Nephron progenitor cell (in vitro differentiated cells): ENCODE measurements at places on chromosomes 4 and X.

- DNase-seq = no peak
Measured at GRCh38 chrX:132033166-132033565, 10.1 kb downstream of the STK26 start.

DNA sequence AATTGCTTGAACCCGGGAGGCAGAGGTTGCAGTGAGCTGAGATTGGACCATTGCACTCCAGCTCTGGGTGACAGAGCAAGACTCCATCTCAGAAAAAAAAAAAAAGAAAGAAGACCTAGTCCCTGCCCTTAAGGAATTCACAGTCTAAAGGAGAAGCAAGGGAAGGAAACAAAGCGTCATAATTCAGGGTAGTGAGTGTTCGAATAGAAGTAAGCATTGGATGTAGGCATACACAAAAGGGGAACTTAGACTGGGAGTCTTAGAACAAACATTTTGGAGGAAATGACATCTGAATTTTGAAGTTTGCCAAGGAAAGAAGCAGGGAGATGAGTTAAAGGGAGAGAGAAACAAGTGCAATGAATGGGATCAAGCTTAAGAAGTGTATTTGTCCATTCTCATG is 32.4 kb downstream of the PPM1K start:
- DNase-seq = no peak

DNA sequence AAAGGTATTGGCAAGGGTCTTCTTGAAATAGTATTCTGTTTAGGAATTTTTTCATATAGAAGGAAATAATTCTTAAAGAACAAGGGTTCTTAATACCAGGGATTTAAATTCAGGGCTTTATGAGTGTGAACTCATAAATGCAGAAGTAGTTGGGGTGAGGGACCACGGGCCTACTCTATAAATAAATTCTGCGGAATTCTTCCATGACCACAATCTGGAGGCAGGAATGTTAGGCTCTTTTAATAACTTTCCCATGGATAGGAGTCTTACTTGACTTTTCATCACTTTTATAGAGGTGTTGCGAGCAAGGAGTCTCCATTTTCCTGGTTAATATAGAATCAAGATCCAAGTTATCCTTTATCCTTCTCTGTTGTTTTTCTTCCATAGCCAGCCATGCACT is 76.7 kb upstream of the SLC4A4 start:
- DNase-seq = no peak

GRCh38 chrX:130877892-130878341 is 25.1 kb downstream of the ENOX2 start:
- DNase-seq = no peak

- no peak for DNase-seq
Measured at GRCh38 chr4:97531351-97531750, 611.9 kb downstream of the STPG2 start.

- no peak for DNase-seq
Measured at GRCh38 chr4:528835-529234, 29.8 kb downstream of the PIGG start.

DNA sequence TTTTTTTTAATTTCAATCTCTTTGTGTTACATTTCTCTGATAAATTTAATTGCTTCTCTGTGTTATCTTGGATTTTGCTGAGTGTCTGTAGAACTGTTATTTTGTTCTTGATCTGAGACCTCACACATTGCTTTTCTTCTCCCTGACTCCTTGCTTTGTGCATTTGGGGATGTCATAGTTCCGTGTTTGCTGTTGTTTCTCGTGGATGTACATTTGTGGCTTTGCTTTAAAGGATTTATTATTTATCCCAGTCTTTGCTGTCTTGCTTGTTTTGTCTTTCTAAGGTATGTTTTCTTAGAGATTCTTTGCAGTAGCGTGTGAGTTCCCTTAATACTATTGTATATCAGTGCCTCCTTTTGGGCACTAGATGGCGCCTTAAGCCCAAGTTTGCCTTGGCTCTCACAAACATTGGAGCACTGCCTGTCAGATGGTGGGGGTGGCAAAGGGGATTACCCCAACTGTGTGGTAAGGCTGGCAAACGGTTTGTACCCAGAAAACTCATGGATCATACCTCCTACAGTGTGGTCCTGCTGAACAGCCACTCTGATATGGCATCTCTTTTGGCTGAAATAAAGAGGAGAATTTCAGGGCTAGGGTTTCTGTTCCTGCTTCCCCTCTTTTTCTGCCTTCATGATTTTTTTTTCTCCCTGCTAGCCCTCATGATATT is 96.4 kb downstream of the PGRMC2 start:
- DNase-seq = peak; percentile 65

GRCh38 chrX:24480400-24480865 is 15.3 kb downstream of the PDK3 start:
- DNase-seq = no peak

DNA sequence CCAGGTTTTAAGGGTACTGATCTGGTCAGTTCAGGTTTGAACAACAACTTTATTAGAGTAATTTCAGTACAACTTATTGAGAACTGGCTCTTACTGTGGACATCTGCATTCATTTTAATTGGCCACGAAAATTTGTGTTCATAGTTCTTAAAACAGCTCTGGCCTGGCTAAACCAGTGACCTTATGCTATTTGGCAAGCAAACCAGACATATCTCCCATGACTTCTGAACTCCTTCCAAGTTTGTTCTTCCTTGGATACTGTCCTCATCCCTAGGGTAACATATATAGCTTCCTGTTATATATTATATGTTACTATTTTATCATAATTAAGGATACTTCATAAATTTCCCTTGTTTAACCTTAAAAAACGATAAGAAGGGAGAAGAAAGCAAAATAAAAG is 841.9 kb downstream of the TRAM1L1 start:
- DNase-seq = no peak

DNA sequence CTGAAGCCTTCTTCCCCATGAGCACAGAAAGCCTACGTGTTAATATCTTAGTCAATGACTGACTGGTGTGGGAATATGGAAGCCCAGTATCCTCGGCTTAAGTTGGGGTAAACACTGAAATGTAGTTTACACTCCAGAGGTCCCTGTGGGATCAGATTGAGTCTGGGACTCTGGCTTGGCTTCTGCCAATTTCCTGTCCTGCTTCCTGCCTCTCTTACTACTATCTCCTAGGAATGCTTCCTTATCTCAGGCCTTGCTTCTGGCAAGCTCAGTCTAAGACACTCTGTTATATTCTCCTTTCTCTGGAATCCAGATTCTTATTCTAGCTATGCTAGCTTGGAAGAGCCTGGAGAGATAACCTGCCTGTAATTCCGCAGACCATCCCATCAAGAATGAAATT is 174.0 kb upstream of the LDB2 start:
- no peak for DNase-seq

- DNase-seq = no peak
Measured at GRCh38 chrX:37553476-37553875, 18.0 kb upstream of the LANCL3 start.

GRCh38 chr4:89942811-89943210 is 48.2 kb downstream of the MMRN1 start:
- no peak for DNase-seq

GRCh38 chr4:7154351-7154981 is 37.9 kb upstream of the SORCS2 start:
- no peak for DNase-seq

DNA sequence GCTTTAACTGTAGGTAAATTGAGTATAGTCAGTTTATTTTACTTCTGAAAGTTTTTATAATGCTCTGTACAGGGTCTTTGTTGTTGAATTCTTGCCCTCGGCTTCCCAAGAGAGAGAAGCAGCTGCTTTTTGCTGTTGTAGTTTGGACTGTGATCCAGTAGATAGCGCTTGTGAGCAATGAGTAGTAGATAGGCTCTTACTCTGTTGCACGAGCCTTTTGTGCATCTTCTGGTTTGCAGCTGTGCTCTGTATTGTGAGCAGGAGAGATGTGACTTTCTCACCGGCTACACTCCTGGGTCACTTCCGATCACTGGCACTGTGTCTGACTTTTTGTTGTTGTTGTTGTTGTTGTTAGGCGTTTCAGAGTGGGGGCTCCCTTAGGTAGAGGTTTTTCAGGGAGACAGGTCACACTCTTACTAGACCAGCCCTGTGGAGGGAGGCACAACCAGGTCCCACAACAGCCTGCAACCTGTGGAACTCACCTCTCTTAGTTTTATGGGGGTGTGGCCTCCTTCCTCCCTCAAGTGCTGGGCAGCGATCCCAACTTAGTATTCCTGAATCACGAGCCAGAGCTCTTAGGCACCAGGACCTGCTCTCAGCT is 822.1 kb upstream of the GALNTL6 start:
- DNase-seq = peak; percentile 34

- no peak for DNase-seq
Measured at GRCh38 chrX:123878252-123878721, 18.4 kb downstream of the XIAP start.
